Urothelium cell line (cell line): ENCODE measurements at places on chromosomes 16 and 17.

DNA sequence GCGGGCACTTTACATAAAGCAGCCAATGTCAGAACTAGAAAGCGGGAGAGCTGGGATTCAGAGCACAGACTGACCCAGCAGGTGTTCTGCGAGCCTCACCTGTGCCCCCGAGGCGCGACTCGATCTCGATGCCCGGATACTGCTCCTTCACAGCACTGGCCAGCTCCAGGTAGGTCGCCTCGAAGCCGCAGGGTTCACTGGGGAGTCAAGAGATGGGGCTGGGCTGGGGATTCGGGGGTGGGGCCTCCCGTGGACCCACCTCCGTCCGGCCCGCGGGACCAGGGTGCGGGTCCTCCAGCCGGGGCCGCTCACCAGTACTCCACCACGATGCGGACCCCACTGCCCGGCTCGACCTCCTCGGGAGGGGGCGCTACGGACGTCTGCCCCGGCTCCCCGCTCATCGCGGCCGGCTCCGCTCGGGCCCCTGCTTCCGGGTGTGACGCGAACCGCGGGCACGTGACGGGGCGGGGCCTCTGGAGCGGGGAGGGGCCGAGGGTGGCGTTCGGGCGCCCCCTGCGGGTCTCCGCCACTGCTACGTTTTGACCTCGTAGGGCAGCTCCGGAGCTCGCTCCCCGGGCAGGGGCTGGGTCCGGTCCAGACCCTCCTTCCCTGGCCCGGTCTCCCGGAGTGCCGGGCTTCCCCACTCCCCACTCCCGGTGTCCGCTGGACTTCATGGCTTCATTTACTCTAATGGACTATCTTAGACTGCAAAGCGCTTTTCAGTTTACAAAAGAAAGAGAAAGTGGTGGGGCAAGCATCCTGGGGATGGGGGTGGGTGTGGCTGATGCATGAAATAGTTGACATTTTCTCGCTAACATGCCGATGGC is at the start of gene MIEN1:
Gene MIEN1 (minus strand): TSS at position 438 of the 827 bp plus-strand sequence. CDS start 37 bp downstream, at position 401.
- peak; percentile 96 for DNase-seq

DNA sequence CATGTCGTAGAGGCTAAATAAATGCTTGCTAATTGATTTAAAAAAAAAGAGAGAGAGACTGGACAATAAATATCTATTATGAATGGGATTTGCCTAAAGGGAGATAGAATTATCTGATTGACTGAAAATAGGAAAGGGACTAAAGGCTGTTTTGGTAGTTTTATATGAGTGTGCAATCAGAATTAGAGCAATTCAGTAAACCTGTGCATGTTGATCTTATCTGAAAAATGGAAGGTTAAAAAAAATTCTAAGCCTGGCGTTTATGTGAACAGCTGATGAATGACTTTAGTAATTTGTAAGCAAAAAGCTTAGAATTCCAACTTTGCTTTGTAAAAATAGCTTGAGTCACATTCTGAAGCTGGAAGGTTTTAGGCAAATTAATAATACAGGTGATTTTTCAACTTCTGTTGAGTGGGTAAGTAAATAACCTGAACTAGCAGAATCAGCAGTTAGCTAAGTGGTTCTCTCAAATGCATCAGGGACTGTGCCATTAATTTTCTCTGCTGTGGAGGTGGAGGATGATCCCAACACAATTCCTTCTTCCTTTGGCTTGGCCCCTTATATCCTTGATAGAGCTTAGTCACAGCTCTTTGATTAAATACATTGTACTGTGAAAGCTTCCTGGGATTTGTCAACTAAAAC is 254.4 kb downstream of the PHKB start:
- no peak for DNase-seq

- DNase-seq, result no peak
These were observed 4.0 kb downstream of the HYDIN start for GRCh38 chr16:71226229-71227141.

DNA sequence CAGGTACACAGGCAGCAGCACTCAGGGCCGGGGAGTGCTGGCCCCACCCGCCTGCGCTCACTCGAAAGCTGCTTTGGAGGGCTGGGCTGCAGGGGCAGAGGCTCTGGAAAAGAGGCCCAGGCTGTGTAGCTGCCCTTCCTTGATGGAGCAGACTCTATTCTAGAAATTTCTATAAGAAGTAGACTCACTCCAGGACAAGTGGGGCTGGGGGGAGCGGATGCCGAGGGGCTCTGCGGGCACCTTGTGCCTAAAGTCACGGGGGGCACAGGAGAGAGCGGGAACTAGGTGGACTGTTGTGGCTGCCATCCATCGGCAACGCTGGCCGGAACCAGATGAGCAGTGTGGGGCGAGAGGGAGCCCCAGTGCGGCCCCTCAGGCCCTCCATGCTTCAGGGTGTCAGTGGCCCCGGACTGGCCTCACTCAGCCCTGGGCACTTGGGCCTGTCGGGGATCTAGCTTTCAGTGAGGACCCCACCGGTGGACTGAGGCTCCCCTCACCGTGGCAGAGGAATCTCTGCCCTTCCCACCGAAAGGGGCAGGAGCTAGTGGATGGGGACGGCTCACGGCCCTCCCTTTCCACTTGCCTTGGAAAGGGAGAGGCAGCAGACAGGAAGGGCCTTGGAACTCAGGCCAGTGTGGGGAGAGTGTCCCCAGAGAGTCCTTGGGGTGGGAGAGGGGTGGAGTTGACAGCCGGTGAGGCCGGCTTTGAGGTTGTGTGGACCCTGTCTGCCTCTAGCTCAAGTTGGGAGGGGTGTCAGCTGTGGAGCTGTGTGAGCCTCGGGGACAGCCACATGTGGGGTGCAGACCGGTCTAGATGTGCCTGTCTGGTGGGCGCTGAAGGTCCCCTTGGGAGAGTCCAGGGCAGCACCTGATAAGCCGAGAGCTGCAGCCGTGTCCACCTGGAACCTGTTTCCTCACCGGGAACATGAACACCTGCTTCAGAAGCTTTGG is 16.6 kb downstream of the ENDOV start:
- DNase-seq, result no peak

DNA sequence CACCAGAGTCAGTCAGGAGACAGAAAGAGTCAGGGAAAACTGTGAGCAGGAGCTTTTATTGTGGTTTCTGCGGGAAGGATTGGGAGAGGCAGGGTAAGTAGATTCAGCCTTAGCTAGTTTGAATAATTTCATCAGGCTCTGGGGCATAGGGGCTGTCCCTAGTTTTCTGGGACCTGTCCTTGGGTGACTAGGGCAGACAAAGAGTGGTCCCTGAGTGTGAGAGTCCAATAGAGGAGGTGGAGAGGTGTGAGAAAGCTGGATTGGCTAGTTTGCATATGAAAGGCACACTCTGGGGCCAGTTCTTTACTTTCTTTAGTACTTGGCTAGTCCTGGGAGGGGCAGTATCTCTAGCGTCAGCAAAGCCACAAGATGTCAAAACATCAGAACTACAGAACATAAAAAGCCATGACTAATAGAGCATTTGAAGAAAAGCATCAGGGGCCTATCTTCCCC is 255.6 kb downstream of the HS3ST3A1 start:
- DNase-seq, result peak; percentile 14

DNA sequence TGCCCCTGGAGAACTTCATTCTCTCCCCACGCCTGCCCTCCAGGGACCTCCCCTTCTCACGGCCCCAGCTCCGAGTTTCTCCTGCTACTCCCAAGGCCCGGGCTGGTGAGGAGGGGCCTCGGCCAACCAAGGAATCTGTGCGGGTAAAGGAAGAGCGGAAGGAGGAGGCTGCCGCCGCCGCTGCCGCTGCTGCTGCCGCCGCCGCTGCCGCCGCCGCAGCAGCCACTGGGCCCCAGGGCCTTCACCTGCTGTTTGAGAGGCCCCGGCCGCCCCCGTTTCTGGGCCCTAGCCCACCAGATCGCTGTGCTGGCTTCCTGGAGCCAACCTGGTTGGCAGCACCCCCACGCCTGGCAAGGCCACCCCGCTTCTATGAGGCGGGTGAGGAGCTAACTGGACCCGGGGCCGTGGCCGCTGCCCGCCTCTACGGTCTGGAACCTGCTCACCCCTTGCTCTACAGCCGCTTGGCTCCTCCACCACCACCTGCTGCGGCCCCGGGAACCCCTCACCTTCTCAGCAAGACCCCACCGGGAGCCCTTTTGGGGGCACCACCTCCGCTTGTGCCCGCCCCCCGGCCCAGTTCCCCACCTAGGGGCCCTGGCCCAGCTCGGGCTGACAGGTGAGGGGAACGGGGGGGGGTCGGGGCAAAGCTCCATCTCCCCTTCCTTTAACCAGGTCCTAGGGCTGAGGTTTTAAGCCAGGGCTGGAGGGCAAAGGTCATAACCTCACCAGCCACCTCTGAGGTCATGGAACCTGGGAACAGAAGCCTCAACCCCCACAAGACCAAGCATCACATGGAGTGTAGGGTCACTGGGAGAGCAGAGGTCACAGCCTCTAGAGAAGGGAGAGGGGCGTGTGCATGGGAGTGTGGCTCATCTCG is 11.0 kb downstream of the FBRS start:
- DNase-seq, result no peak

DNA sequence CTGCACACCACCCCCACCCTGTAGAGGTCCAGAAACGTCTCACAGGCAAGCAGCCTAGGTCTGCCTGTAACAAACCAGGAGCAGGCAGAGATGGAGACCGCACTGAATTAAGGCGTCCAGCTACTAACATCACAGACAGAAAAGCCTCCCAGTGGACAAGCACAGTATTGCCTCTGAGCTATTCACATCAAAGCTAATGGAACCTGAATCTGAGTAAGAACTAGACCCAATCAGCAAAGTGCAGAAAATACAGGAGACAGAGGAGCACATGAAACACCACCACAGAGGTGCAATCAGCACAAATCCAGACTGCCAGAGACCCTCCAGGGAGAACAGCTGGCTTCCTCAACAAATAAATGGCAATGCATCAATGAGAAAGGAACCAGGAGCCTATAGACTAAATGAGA is 22.2 kb upstream of the PEMT start:
- peak; percentile 69 for DNase-seq

GRCh38 chr17:15249487-15249886 is 15.6 kb downstream of the PMP22 start:
- no peak for DNase-seq

DNA sequence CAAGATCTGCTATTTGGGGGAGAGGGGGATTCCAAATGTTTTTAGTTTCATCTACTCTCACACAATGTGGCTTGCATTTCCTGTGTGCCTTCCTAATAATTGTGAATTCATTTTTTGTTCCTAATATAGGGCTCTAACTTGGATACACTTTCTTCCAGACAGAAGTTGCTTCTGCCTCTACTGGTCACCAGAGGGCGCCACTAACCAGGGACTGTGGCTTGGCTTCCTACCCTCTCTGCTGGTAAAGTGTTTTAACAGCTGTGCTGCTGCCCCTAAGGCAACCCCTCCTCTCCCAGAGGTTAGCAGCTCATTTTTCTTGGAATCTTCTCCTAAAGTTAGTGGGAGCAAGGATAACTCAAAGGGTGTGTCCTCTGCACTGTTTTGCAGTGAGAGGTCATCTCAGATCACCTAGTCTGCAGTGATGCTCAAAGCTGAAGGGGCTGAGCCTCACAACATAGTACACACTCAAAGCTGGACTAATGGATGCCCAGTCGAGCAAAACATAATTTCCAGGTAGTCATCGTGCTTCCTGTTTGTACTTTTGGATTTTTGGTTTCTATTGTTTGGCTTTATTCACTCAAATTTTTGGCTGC is 5.0 kb upstream of the PRSS54 start:
- DNase-seq, result no peak

- DNase-seq, result no peak
These were observed 747 bp upstream of the LHX1 start for GRCh38 chr17:36936455-36937000.

GRCh38 chr17:39194985-39195524 is 2.4 kb downstream of the CACNB1 start:
- no peak for DNase-seq

DNA sequence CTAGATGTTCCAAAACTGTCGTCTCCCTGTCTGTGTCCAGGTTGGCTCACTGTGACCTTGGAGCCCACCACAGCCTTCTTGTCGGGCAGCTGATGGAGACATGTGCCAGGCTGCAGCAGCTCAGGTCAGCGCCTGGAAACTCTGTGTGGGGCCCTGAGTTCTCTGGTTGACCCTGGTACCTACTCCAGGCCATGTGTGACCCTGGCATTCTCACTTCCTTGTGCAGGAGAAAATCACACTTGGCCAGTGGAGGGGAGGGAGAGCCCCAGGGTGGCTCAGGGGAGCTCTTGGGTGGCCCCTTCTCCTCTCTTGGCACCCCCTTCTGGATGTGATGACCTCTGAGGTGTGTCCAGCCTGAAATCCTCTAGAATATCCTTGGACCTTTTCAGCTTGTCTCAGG is 25.0 kb upstream of the CPNE2 start:
- no peak for DNase-seq

GRCh38 chr16:6114691-6115090 is 1017.1 kb upstream of the EEF2KMT start:
- no peak for DNase-seq

GRCh38 chr17:7177954-7178477 is 1.2 kb downstream of the ASGR1 start:
- peak; percentile 46 for DNase-seq

GRCh38 chr17:9998060-9998459 is 93.0 kb upstream of the RCVRN start:
- no peak for DNase-seq

DNA sequence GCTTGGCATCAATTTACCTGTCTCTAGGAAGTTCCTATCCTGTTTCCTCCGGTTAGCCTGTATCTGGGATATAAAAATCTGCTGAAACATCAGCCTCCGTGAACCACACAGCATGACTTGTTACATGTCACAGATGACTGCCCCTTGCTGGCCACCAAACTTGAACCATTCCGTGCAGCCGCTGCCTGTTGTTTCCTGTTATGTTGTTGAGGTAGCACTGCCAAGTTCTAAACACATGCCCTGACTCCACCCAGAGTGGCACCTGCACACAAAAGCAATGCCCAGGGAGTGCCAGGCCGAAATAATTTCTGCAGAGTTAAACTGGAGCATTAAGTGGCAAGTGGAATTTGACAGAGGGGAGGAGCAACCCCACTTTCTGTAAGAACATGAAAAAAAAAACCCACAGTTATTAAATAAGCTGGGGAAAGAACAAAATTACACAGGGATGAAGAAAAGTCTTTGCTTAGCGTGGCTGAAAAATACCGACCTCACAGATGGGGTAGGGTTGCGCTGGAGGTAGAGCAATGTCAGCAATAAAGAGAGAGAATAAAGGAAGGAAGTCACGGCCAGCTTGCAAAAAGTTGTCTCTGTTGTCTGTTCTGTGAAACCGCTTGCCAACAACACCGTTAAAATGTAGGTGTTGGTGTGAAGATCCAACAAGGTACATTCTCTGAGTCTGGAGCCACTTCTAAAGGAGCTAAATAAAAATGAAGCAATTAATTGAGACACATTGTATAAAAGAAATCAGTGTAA is 174.6 kb upstream of the CDH13 start:
- no peak for DNase-seq

- no peak for DNase-seq
These were observed 76.1 kb upstream of the ASIC2 start for GRCh38 chr17:33369149-33369548.

DNA sequence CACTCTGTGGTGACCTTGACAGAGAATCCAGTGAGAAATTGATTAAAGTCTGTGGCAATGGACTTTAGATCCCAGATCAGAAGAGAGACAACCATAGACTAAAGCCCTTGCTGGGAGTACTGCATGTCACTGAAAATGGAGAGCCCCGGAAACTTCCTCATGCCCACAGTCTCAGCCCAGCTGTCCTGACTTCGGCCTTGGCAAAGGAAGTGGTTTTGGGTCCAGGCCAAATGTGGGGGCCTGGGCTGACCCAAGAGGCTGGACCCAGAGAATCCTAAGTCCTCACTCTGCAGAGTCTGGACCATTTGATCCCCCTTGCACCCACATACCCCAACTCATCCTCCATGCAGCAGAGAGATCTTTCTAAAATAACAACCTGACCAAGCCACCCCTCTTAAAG is 4.7 kb upstream of the BEAN1 start:
- no peak for DNase-seq

GRCh38 chr16:31409433-31409832 is 16.3 kb downstream of the ITGAD start:
- DNase-seq, result peak; percentile 57

GRCh38 chr17:6506679-6507231 is 49.6 kb downstream of the PITPNM3 start:
- peak; percentile 85 for DNase-seq
